Activated T-cell treated with anti-CD3 and anti-CD28 coated beads, Interleukin-2, amount 50 U/mL, for 4 hours (primary cell): ENCODE measurements at places on chromosomes 1 and 21. TPM values are rescaled to one million over a fixed set of nuclear protein-coding genes. Genes with fewer than 3 reads are reported as not detected.

The LCE1E gene
- not detected for total RNA-seq

The TMPRSS15 gene
- total RNA-seq = not detected

The PGLYRP3 gene
- total RNA-seq = not detected

DNA sequence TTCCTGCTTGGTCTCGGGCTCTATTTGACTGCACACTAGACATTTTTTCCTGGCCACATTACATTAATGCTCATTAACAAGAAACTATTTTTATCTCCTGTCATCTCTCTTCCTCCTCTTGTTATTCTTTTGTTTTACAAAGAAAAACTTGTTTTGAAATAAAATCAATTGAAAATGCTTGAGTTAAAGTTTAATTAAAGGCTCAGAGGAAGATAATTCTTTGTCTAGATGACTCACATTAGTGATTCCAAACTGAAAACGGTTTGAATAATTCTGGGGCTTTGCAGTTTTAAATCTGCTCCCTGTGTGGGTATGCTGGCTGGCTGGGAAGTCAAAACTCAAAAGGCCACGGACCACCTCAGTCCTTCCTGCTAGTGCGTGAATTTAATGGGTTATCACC lies 29.6 kb downstream of the RGS5 start:
- no peak for DNase-seq

The PTCH2 gene
- 1.9 TPM for total RNA-seq

GRCh38 chr1:63914706-63915105 lies 140.9 kb downstream of the ROR1 start:
- DNase-seq = no peak

- DNase-seq = no peak
Measured at GRCh38 chr1:163046071-163046470, 23.1 kb upstream of the RGS4 start.

The ASPM gene
- 1.4 TPM for total RNA-seq

DNA sequence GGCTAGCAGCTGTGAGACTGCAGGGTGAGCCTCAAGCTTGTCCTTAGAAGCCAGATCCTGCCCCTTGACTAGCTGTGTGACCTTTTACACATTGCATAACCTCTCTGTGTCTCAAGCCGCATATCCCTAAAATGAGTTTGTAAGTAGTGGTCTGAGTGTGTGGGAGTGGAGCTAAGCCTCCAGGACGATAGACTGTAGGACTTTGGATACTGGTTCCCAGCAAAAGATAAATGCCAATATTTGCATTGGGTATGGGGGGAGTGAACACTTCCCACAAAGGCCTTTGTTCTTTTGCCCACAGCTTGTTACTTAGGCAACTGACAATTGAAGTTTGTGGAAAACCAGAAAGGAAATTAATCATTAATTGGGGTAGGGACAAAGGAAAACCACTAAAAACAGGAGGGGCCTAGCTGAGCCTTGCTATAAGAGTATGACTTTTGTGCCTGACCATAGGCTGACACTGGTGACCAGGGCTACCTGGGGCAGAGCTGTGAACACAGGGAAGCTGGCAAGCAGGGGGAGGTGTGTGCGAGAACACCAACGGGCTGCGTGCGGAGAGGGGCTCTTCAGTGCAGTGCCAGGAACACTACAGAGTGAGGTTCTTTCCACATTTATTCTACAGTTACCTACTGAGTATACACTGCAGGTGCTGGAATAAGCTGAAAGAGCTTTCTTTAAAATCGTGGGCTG lies 102.4 kb upstream of the ETV3 start:
- DNase-seq = no peak

GRCh38 chr1:221664253-221664652 lies 77.6 kb downstream of the DUSP10 start:
- DNase-seq = no peak

- DNase-seq = no peak
Measured at GRCh38 chr1:238119861-238120260, 229.1 kb upstream of the ZP4 start.

The TMEM82 gene
- total RNA-seq = not detected

DNA sequence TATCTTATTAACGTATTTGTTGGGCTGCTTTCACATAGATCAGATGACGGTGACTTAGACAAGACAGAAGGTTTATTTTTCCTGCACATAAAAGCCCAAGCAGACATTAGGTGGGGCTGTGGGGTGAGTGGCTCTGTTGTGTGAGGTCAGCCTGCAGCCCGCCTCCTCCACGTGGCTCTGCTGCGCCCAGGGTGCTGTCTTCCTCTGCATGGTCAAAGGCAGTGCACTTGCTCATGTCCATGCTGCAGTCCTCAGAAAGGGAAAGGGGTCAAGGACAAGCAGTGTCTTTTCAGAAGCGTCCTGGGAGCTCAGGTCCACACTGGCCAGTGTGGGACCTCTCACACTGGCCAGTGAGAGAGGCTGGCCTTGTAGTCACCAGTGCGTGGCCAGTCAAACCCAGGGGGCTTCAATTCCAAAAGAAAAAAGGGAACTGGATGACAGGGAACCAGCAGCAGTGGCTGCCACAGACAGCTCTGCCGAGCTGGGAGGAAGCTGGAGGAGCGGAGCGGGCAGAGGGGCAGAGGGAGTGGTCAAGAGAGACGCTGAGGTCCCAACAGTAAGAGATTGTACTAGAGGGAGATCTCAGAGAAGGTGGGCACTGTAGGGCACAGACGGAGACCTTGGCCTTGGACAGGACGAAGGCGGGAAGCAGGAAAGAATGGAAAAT lies 35.9 kb upstream of the SLC45A1 start:
- DNase-seq = no peak

The ESRRG gene
- not detected for total RNA-seq

DNA sequence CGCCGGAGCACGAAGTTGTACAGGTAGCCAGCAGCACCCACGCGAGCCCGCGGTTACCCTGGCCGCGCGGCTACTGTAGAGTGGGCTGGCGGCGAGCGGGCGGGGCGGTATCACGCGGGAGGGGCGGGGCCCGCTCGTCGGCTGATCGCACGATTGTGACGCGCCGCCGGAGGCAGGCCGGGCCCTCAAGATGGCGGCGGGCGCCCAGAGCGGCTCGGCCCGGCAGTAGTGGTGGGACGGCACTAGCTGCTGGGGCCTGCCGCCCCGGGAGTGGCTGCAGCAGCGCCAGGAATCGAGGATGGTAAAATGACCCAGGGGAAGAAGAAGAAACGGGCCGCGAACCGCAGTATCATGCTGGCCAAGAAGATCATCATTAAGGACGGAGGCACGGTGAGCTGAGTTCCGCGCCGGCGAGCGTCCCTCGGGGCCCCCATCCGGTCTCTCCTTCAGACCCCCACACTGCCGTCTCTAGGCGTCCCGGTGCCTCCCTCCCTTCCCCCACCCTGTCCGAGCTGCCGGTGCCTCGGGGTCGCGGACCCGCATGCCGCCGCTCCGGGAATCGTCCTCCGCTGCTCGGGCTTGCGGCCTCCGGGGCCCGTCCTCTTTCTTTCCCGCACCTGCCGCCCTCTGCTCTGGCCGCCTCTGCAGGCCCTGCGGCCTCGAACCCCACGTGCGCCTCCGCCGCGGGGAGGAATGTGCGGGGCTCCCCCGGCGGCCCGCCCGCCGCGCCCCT lies 68.3 kb downstream of the SLC35A3 start:
- DNase-seq = peak; percentile 86

GRCh38 chr1:56062625-56063024 lies 516.7 kb downstream of the PLPP3 start:
- DNase-seq = no peak

DNA sequence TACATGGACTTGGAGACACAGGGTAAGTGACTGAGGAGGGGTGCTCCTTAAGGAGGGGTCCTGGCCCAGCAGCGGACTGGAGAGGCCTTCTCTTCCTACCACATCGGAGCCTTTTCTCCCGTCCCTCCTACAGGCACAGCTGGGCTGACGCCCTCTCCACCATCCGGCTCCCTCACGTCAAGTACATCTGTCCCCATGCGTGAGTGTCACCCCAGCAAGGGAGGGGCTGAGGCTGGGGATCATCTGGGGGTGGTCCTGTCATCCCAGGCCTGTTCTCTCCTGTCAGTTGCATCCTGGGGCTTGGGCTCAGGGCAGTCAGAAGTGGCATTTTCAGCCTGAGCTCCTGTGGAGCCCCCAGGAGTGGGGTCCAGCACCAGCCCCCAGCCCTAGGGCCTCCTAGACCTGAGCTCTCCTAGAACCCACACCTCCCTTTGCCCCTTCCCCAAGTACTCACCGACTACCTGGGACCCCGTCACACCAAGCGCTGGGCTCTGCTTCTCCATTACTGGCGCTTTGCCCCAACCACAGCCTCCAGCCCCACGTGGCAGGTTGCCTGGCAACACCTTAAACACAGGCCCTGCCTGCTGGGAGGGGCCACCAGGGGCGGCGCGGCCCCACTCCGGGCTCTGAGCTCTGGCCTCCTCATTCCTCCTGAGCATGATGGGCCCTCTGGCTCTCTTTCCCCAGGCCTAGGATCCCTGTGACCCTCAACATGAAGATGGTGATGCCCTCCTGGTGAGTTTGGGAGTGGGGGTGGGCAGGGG lies 2.3 kb downstream of the LYPLA2 start:
- DNase-seq = no peak

GRCh38 chr1:29197993-29198392 lies 16.3 kb upstream of the SRSF4 start:
- no peak for DNase-seq

The SPRR3 gene
- not detected for total RNA-seq

GRCh38 chr1:10644307-10645128 lies 151.9 kb downstream of the CASZ1 start:
- DNase-seq = no peak

The TNFRSF4 gene
- total RNA-seq = 735 TPM

- no peak for DNase-seq
Measured at GRCh38 chr21:41725421-41726031, 41.3 kb downstream of the RIPK4 start.

GRCh38 chr21:38352536-38353219 lies 95.9 kb downstream of the KCNJ15 start:
- peak; percentile 27 for DNase-seq

DNA sequence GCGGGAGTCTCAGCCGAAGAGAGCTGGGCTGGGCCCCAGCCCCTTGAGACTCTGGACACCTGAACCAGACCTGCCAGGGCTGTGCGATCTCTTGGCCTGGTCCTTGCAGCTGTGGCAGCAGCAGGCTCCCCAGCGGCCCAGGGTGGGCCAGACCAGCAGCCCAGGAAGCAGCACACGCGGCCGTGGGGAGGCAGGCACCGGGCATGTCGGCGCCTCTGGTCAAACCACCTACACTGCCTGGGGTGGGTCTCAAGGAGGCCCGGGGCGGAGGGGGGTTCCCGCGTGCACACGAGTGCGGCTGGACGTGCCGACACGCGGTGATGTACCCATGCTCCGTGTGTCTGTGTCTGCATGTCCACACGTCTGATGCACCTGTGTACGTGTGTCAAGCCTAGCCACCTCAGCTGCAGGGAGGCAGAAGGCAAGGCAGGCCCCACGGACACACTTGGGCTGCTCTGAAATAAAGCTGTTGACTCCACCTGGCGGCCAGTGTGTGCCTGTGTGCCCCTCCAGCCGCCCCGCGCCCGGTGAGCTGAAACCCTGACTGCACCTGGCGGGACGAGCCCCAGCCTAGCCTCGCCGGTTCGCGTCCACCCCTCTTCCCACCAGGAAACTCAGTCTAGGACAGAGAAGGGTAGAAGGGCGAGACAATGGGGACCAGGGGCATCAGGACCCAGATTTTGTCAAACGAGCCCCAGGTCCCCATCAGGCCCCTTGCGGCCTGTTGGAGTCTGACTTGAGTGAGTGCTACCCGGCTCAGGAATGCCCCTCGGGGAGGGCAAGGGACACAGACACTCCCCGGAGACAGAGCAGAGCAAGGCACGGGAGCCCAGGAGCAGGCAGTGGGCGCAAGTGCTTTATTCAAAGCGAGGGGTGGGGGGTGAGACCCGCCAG lies 11.6 kb downstream of the SCNN1D start:
- peak; percentile 69 for DNase-seq

The S100A14 gene
- total RNA-seq = 0.32 TPM

The OR2L8 gene
- not detected for total RNA-seq

The CASQ2 gene
- not detected for total RNA-seq

DNA sequence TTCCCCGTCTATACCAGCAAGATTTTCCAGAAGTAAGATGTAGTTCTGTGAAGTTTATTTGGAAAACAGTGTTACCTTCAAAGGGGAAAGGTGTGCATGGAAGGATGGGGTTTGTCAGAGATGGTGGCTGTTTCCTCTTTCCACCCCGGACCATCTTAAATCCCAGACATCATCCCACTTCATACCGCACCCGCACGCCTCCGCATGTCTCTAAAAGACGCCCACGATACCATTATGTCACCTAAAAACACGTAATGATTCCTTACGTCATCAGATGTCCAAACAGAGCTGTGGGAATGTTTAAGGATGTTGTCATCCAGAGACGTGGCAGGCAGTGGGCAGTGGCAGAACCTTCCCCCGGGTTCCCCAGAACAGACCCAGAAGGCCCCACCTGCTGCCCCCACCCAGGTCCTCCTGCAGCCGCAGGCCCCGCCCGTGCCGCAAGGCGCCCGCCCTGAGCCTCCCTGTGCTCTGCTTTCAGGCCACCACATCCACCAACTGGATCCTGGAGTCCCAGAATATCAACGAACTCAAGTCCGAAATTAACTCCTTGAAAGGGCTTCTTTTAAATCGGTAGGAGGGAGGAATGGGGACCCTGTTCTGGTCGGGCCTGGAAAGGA lies 152.2 kb downstream of the PEX14 start:
- DNase-seq = no peak

The ANGPTL1 gene
- not detected for total RNA-seq

- peak; percentile 20 for DNase-seq
Measured at GRCh38 chr1:233328142-233328921, 808 bp downstream of the MAP3K21 start.
